Stimulated activated CD4-positive, alpha-beta T cell treated with anti-CD3 and anti-CD28 coated beads, Interleukin-4, amount 100 ng/mL, for 4 hours (primary cell): ENCODE measurements at places on chromosomes 2 and 18.

DNA sequence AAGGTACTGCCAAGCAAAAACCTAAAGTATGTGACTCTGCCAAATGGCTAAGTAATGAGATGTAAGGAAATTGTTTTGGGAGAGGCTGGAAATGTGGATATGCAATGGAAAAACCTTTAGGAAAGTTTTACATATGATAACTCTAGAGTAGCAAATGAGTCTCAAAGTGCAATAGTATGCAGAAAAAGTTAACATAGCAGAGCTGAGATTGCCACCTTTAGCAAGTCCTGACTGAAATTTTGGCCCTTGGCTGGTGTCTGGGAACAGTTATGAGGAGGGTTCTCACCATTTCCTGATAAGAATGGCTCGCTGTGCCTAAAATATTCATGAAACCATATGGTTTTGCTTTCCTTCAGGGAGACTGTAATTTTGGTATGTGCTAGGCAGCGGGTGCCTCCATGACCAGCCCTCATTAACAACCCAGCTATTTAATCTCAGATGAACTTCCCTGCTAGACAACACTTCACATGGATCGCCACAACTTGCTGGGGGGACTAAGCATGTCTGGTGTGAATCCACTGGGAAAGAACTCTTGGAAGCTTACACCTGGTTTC lies 72.3 kb upstream of the ERBB4 start:
- no peak for DNase-seq

GRCh38 chr2:191359133-191359532 lies 113.9 kb downstream of the MYO1B start:
- no peak for DNase-seq

DNA sequence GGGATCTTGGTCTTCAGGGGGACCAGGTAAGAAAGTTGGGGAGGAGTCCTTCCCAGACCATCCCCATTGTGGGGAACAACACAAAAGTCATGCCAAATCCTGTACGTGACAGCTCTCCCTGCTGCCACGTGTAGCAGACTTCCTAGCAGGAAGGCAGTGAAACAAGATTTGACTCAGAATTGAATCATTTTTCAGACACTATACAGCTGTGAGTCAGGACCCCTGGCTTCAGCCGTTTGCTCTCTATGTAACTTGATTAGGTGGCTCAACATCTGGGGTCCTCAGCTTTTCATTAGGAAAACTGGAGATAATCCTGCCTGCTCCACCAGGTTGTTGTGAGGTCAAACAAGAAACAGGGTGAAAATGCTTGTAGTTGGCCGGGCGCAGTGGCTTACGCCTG lies 32.9 kb upstream of the PDCL3 start:
- no peak for DNase-seq

DNA sequence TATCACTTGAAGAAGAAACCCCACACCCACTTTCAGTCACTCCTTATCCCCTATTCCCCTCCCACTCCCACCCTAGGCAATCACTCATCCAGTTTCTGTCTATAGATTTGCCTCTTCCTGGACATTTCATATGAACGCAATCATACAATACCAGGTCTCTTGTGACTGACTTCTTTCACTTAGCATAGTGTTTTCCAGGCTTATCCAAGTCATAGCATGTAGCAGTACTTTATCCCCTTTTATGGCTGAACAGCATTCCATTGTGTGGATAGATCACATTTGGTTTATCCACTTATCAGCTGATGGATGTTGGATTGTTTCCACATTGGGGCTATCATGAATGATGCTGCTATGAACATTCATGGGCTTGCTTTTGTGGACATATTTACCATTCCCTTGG lies 6.6 kb downstream of the CFAP221 start:
- DNase-seq, result no peak

GRCh38 chr2:169108099-169108884 lies 38.9 kb downstream of the DHRS9 start:
- no peak for DNase-seq

GRCh38 chr2:120809151-120809550 lies 73.5 kb downstream of the GLI2 start:
- DNase-seq, result no peak

DNA sequence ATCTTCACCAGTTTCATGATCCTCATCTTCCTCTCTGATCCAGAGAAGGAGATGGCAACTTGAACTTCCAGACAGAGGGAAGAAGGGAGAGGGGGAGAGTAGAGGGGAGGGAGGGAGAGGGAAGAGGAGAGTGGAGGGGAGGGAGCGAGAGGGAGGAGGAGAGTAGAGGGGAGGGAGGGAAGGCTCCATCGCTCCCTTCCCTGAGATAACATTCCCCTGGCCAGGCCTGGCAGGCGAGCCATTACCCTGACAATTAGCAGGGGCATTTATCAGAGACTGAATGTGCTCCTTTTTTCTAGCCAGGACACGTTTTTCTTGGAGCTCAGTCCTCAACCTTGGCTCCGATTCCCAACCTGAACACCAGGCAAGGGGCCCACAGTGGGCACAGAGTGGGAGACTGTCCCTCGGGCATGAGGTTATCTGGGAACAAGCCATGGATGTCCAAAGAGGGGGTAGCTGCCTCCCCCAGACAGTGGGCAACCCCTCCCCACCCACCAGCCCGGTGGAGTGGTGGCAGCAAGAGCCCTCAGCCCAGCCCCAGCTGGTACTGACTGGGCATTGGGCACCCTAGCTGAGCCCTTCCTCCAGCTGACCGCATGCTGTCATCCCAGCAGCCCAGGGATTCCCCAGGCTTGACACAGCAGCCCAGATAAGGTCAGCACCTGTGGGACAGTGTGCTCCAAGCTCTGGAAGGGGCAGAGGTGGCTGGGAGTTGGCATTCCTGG lies 81.8 kb downstream of the TNS1 start:
- DNase-seq, result no peak
